Naive thymus-derived CD8-positive, alpha-beta T cell (primary cell): ENCODE measurements at places on chromosomes 1 and 21.

- no peak for DNase-seq
Observed at GRCh38 chr1:2074944-2075740, 24.9 kb downstream of the PRKCZ start.

- no peak for DNase-seq
Observed at GRCh38 chr1:42420911-42421585, 34.8 kb downstream of the ZMYND12 start.

DNA sequence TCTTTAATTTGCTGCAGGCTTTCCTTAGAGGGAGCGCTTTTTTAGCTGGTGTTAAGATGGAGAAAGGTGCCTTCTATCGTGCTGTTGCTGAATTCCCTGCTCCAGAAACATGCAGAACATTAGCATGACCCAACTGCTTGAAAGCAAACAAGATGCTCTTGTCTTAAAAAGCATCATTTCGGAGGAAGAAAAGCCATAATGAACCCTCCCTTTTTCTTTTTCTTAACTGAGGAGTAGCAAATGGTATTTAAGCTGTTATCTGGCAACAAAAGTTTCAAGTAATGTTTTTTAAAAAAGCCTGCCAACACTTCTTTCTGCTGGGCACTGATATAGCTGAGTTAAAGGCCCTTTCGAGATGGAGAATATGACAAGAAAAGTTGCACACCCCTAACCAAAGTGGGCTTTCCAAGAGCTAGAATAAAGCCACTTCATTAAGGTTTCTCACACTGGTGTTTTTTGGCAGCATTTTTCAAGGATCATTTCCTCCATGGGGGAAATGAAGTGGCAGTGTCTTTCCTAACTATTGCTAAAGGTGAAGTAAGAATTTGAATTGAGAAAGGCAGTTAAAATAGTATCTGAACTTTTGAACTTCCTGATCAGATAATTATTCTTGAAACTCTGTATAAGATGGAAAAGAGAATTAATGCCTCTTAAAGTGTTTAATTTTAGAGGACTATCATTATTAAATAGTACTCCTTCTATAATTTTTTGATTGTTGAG lies 38.8 kb downstream of the ST6GALNAC5 start:
- DNase-seq, result no peak

DNA sequence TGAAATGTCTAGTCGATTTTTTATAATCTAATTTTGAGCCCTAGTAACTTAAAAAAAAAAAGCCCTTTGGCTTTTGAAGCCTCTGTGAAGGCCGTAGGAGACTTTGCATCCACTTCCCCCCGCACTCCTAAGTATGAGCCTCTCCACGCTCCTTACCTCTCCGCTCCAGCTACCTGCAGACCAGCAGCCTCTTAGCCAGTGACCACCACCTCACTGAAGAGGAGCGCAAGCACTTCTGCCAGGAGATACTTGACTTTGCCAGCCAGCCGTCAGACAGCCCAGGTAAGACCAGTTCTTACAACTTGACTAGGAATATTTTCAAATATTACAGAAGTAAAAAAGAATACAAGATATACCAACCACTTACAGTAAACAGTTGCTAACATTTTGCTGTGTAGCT lies 27.4 kb upstream of the PWP2 start:
- DNase-seq, result no peak

DNA sequence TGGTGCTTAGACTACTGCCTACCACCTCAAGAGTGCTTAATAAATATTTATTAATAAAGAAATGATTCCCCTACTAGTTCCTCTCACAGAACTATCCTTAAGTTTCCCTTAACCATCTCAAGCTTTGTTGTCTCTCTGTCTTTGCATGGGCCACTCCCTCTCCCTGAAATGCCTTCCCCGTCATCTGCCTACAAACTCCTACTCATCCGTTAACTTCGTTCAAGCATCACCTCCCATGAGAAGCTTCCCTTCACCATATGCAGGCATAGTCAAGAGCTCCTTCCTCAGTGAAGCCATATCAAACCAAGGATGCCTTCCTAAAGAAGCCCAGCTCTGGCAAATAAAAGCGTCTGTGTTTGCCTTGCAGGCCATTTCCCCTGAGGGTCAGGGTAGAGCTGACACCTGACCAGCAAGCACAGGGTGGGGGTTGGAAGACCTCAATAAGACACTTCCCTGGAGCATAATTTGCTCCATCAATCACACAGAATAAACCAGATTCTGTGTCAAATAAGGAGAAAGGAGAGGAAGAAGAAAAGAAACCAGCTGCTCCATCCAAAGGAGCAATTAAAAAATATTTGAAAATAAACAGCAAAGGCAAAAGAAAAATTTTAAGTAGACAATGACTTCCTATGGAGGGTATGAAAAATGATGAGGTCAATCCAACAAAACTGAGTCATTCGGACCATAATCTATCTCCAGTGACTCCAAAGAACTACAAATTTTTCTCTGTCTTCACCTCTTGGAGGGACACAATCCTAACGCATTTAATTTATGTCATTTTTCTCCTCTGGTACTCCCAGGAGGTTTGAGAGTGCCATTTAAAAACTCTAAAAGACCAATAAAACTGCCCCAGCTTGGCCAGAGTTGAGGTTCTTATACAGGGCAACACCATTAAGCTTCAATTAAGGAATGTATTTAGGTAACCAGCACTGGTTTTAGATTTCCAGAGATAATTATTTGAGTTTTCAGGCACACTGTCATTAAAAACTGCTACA lies 303.6 kb downstream of the KCNH1 start:
- no peak for DNase-seq

GRCh38 chr21:16594191-16594590 lies 864.4 kb downstream of the USP25 start:
- DNase-seq, result no peak

GRCh38 chr21:43193088-43193650 lies 24.4 kb downstream of the CRYAA start:
- no peak for DNase-seq

GRCh38 chr1:201447903-201448871 lies 20.8 kb downstream of the PHLDA3 start:
- peak; percentile 19 for DNase-seq

- no peak for DNase-seq
Observed at GRCh38 chr1:224753491-224753890, 137.4 kb downstream of the CNIH3 start.
